HT-29 (cell line): ENCODE measurements at places on chromosomes 3 and 15. TPM values are rescaled to one million over a fixed set of nuclear protein-coding genes. Genes with fewer than 3 reads are reported as not detected.

CHRD gene
- total RNA-seq = 3.4 and 5.2 TPM in 2 replicates

CHST2 gene
- not detected in 2 replicates for total RNA-seq

RBMS3 gene
- total RNA-seq = not detected in 2 replicates

DNA sequence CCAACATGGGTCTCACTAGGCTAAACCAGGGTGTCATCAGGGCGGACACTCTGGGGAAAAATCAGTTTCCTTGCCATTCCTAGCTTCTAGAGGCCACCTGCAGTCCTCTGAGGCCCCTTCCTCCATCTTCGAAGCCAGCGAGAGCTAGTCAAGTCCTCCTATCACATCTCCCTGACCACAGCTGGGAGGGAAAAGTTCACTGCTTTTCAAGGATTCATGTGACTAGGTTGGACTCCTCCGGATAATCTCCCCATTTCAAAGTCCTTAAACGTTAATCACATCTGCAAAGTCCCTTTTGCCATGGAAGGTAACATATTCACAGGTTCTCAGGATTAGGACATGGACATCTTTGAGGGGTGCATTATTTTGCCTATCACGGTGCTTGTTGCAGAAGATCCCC lies 35.9 kb upstream of the MAP3K13 start:
- DNase-seq = no peak

GRCh38 chr3:9673082-9673481 lies 23.8 kb downstream of the MTMR14 start:
- DNase-seq = no peak

DNA sequence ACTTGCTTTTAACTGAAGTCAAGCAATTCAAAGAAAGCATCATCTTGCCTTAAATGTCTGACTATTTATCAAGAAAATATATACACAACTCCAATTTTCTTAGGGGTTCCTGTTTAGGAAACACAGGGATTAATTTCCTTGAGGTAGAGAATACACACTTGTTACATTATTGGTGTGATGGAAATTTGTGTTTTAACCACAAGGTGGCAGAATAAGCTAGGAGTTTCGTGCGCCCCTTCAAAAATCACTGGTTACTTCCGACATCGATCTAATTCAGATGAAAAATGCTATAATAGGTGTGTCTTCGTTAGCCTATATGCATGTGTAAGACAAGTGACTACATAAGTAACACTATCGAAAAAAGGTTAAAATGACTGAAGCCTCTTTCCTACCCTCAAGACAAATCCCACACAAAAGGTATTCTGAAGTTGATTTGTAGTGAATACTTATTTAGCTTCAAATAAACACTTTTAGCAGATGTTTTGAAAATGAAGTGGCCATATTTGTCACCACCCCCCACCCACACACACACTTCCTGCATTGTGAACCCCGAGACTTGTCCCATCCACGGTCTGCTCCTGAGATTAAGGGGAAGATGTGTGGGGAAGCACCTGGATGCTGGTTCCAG lies 246.5 kb downstream of the ROBO1 start:
- peak; percentile 30 for DNase-seq

DNA sequence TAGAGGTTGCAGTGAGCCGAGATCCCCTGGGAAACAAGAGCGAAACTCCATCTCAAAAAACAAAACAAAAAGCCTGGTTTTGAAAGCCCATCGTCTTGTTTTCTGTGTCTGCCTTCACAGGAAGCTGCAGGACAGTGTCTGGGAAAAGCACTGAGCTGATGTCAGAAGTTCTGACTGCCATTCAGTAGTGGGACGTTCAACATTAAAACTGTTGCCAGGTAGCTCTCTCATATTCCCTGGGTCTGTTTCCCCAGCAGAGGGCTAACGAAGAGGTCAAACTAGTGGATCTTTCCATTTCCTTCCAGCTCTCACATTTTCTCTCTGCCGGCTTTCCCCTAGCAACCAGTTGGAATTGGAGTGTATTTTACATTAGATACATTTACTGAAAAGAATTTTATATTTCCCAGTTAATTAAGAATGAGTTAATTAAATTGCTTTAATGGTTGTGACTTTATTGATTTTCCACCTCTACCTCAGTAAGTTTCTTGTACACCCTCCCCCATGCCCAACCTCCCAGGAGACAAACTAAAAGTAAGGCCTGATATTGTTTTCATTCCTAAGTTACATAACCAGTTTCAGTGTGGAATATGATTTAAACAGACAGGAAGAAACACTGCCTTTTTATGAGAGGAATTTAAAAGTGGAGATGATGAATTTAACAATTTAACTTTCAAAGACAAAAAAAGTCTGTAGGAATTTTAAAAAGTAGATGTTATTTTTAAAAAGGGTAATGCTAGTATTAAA lies 29.9 kb downstream of the RCN2 start:
- no peak for DNase-seq

- DNase-seq = no peak
These were observed 18.3 kb upstream of the IL20RB start for GRCh38 chr3:136939489-136939888.

GRCh38 chr15:62187910-62188309 lies 22.8 kb upstream of the C2CD4B start:
- no peak for DNase-seq

DNA sequence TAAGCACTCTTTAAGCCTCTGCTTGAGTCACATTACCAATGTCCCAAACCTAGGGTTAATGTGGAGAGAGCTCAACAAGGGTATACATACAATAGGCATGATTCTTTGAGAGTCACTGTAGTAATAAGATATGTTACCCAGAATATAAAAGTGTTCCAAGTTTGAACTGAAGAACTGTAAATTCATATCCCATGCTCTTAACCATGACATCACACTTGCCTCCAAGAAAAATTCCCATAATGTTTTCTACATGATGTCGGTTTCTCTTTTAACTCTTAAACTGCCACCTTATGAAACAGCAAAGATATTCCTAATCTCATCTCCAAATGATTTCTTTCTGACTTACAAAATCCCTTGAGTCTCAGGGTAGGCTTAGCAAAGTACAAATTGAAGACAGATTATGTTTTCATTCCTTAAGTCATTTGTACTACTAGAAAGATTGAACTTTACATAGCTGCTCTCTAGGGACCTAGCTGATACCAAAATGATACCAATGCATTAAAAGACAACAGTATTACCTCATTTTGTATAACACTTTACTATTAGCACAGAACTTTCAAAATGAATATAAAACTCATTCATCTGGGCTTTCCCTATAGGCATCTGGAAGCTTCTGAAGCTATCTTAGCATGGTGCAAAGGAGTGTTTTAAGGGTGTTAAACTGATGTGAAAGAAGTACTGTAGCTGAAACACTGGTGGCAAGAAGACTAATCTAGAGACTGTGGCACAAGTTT lies 127.1 kb downstream of the KCNMB2 start:
- DNase-seq = no peak

GRCh38 chr3:4672725-4673275 lies 179.7 kb downstream of the ITPR1 start:
- DNase-seq = no peak

DNA sequence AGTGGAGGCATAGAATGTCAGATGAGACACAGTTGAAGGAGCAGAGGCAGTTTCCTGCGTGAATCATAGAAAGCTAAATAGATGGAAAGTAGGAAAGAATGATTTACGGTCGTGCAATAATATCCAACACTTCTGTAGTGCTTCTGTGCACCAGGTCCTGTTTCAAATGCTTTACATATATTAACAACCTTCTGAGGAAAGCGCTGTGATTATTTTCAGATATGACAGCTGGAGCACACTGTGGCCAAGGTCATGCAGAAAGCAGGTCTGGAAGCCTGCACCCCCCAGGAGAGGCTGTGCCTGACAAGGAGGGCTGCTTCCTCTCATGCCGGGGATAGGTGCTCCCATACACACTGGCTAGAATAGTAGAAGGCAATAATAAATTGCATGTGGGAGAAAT lies 104.5 kb downstream of the CHRNA7 start:
- DNase-seq = no peak

DNA sequence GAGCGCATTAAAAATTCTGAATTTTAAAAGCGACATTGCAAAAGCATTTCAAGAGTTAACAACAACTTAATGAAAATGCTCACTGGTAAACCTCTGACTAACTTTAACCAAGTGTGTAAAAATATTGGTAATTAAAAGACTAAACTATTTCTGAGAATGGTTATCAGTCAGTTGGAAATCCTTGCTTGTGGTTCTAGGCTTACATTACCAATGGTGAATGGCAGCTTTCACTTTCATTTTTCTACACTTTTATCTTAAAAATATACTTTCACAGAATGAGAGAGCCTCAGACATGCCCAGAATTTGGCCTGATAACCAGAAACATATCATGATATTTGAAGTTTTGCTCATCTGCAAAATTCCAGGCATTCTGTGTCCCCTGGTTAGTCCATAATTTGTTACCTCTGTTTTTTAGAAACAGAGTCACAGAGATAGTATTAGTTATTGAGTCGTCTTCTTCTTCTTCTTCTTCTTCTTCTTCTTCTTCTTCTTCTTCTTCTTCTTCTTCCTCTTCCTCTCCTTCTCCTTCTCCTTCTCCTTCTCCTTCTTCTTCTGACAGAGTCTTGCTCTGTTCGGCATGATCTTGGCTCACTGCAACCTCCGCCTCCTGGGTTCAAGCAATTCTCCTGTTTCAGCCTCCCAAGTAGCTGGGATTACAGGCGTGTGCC lies 5.5 kb upstream of the RNF111 start:
- DNase-seq = no peak
